WTC11 (cell line): ENCODE measurements at places on chromosomes 6 and 20. TPM values are rescaled to one million over a fixed set of nuclear protein-coding genes. Genes with fewer than 3 reads are reported as not detected.

Gene KCNG1
- 31.2 to 34.6 TPM (median 31.6 TPM) in 3 replicates for total RNA-seq

Gene SPEF1
- 0.41 to 0.72 TPM (median 0.64 TPM) in 3 replicates for total RNA-seq

Gene MICB
- 26.9 to 37.0 TPM (median 27.0 TPM) in 3 replicates for total RNA-seq

Gene HIVEP1
- 19.9 to 24.3 TPM (median 20.9 TPM) in 3 replicates for total RNA-seq

Gene SPATS1
- not detected in 3 replicates for total RNA-seq

Gene CLDN20
- total RNA-seq, result not detected in 3 replicates

Gene PRKN
- 0.59 to 1.0 TPM (median 1.0 TPM) in 3 replicates for total RNA-seq

DNA sequence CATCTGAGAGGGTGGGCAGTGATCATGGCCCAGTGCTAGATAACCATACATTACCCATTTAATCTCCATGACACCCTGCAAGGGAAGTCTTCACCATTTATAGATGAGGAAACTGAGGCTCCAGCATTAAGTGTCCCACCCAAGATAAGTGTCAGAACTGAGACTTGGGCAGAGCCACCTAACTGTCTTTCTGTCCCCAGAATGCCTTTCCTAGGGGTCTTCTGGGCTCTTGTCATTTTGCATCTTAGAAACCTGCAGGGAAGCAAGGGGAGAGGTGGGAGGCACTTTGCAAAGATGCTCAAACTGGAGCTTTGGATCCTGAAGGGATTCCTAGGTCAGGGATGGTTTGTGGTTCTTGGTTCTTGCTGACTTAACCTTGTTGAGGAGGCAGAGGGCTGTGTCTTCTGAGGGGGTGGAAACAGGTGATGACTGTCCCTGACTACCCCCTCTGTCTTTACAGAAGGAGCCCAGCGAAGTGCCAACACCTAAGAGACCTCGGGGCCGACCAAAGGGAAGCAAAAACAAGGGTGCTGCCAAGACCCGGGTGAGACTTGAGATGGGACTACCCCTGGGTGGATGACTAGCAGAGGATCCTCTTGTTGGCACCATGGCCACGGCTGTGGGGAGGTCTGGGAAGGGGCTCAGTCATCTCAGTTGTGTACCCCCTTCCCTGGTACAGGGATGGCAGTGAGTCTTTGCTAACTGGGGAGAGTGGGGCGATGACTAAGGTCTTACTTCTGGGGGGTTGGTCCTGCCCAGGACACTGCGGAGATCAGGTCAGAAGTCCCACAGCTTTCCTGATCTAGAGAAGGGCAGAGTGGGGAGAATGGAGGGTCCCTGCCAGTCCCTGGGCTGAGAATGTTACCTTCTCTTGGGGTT is 5.8 kb downstream of the HMGA1 start:
- DNase-seq, result no peak

- no peak for DNase-seq
Observed at GRCh38 chr6:167746975-167747374, 79.7 kb upstream of the AFDN start.

GRCh38 chr20:2299301-2299700 is 3.5 kb downstream of the TGM3 start:
- DNase-seq, result no peak

DNA sequence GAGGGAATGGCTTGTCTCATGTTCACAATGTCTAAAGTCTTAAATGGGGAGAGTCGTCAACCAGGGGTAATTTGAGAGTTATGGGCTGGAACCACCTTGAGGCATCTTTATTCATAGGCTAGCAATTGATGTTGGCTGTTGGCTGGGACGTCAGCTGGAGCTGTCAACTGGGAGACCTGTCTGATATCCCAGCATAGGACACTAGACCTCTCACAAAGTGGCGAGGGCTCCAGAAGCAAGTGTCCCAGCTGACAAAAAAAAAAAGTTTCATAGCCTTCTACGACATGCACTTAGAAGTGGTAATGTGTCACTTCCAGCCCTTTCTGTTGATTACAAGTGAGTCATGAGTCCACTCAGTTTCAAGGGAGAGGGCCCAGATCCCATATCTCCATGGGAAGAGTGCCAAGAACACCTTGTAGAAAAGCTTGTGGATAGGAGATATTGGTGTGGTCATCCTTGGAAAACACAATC is 278.0 kb downstream of the ESR1 start:
- no peak for DNase-seq

GRCh38 chr6:158879180-158879579 is 60.0 kb upstream of the EZR start:
- DNase-seq, result no peak

GRCh38 chr6:166605752-166606151 is 19.3 kb upstream of the RAMACL start:
- DNase-seq, result no peak

GRCh38 chr20:32969356-32970114 is 34.7 kb downstream of the SUN5 start:
- DNase-seq, result no peak

- DNase-seq, result no peak
Observed at GRCh38 chr6:108793516-108794251, 54.5 kb upstream of the ARMC2 start.

GRCh38 chr6:110614586-110614985 is 138.2 kb upstream of the SLC22A16 start:
- DNase-seq, result no peak

DNA sequence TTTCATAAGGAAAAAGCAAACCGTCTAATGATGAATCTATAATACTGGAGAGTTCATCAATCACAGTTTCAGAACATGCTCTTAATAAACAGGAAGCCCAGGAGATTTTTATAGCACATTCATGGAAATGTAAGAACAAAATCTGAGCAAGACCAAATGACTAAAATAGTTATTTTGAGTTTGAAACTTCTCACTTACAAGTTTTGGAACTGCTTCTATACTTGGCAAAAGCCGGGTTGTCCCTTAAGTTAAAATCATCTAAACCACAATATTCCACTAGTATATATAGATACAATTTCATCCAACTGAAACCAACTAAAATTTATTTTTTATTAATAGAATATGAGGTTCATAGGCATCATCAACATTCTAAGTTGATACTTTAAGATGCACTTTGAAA is 268.2 kb downstream of the PHACTR1 start:
- DNase-seq, result no peak

GRCh38 chr20:10040070-10040975 is 5.5 kb downstream of the ANKEF1 start:
- DNase-seq, result no peak

GRCh38 chr6:134035823-134036296 is 16.6 kb downstream of the SLC2A12 start:
- no peak for DNase-seq

GRCh38 chr6:1496836-1497760 is 107.7 kb downstream of the FOXF2 start:
- no peak for DNase-seq

DNA sequence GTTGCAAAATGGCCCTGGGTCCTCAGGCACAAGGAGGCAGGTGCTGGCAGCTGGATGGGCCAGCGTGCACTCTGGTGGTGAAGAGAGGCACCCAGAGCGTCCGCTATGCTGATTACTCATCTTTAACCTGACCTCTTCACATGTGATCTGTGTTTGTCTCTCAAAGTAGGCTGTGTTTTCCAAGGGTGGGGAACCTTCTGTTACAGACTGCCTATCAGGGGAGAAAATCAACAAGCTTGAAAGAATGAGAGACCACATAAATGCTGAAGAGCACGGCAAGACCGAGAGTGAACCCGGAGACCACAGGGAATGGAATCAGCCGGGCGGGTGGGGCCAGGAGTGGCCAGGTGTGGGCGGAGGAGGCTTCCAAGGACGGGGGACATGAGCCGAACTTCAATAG is 16.2 kb downstream of the BNIP5 start:
- DNase-seq, result no peak

GRCh38 chr6:61210549-61210948 is 1075.5 kb downstream of the KHDRBS2 start:
- DNase-seq, result no peak

DNA sequence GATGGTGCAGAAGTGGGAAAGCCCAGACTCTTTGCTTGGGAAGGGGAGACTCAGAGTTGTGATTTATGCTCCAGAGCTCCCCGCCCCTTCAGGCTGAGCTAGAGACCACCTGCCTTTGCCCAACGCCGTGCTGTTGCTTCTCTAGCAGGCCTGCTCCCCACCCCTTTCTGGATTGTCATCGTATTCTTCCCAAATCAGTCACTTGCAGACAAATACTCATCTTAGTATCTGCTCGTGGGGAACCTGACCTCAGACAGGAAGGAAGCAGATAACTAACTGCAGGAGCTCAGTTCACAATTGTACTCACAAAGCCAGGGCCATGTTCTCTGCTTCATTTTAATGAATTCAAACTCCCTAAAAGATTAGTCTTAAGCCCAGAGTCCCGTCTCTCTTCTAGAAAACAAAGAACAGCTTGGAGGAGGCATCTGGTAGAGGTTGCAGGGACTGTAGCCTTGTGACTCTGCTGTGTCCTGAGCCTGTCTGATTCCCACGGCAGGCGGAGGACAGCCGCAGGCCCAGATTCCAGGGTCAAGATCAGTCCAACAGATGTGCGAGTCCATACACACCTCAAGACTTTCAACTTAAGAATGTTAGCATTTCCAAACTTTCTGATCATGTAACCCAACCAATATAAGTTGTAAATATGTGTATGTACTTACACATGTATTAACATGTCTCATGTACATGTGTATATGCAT is 57.2 kb upstream of the GGTLC1 start:
- DNase-seq, result no peak

DNA sequence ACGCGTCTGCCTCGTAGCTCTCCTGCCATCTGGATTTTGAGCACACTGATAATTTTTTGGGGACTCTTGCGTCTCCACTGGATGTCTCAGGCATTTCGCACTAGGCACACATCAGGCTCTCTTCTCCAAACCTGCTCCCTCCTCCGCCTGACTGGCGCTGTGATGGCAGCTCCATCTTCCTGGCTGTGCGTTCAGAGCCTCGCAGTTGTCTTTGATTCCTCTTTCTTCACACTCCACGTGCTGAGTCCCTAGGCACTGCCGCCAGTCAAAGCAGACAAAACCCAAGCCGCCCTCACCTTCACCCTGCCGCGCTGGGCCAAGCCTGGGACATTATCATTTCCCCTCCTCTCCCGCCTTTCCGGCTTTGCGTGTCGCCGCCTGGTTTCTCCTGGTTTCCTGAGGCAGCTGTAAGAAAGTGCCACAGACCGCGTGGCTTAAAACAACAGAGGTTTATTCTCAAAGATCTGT is 778 bp downstream of the PSMG4 start:
- no peak for DNase-seq

DNA sequence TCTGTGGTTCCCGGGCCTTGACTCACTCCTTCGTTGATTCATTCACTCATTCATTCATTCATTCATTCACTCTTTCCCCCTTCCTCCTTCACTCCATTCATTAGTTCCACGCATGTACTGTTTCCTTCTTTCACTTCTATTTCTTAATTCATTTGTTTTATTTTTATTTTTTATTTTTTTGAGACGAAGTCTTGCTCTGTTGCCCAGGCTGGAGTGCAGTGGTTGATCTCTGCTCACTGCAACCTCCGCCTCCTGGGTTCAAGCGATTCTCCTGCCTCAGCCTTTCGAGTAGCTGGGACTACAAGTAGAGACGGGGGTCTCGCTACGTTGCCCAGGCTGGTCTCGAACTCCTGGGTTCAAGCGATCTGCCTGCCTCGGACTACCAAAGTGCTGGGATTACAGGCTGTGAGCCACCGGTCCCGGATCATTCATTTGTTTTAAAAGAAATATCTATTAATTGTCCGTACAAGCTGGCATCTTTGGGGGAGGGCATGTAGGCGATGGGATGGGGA is 427 bp upstream of the NFKBIE start:
- no peak for DNase-seq

DNA sequence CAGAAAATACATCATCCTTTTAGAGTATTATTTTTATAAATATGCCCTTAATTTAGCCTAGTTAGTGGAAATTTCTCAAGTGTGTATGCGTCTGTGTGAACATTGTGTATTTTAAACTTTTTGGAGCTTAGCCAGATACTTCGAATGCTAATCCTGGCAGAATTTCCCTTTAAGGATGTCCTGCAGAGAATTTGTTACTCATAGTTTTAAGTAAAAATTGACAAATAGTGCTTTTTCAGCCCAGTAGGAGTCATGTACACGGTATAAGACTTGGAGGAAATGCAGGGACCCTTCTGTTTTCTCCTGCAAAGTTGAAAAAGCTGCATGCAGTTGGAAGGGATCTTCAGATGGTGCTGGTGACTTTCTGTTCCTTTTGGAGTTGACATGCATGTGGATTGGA is at the start of gene FHL5:
Gene FHL5 (plus strand): TSS at position 243 of the 400 bp plus-strand sequence. CDS start 40,486 bp downstream, outside the sequence.
- DNase-seq, result no peak

DNA sequence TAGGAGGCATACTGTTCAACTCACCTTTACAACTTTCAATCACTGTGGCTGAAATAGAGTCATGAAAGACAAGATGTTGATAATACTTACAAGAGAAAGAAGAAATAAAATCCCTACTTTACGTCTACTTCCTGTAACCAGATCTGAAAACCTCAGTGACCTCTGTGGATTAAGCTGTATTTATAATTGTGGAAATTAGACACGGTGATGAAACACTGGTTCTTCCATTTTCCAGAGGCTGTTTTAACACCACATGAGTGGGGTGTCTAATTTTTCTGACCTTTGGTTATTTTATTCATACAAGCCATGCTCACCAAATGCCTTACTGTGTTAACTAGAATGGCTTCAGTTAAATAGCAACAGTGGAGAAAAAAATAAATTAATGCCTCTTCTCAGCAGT is 58.5 kb upstream of the HIVEP1 start:
- no peak for DNase-seq

DNA sequence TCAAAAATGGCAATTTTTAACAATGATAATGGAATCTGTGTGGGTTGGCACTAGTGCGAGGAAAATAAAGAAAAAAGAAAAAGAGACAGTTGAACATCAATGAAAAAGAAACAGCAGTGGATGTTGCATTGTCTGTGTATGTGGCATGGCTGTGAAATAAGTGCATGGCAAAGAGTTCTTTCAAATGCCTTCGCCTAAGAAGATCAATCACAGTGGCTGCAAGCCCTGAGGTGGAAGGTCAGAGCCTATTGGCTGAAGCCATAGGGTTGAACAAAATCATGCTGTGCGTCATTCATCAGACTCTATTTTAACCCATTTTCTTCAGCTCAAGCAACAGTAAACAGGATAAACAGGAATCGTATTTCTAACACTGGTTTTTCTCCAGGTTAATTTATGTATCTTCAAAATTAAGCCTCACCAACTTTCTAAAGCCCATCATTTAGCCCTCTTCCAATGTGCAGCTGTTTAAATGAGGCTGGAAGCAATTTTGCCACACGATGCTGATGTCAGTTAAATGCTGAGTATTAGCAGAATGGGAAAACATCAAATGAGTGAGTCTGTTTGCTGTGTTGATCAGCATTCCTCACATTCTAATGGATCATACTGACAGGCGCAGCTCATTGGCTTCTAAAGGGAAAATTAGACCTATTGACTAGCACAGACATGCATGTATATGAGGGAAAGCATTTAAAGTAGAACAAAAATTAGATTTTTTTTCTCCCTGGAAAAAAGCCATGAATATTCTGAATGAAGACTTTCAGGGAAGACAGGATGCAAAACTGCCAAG is 955.9 kb upstream of the EYS start:
- DNase-seq, result no peak

DNA sequence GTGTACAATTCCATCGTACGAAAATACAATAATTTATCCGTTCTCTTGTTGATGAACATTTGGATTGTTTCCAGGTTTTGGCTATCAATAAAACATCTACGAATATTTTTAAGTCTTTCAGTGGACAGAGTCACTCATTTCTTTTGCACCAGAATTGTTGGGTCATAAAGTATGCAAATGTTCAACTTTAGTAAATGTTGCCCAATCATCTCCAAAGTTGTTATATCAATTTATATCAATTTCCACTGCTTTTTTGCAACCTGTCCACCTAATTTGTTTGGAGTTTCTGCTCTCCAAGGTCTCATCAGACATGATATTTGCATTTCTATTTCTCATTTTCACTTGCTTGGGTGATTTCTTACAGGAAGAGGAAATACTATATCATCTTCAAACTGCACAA is 10.5 kb downstream of the TMEM239 start:
- no peak for DNase-seq
